ENCODE measurements at places on chromosomes 12 and 14.
A peak's percentile ranks its signal among the peaks of the same experiment; 100 is the strongest.

DNA sequence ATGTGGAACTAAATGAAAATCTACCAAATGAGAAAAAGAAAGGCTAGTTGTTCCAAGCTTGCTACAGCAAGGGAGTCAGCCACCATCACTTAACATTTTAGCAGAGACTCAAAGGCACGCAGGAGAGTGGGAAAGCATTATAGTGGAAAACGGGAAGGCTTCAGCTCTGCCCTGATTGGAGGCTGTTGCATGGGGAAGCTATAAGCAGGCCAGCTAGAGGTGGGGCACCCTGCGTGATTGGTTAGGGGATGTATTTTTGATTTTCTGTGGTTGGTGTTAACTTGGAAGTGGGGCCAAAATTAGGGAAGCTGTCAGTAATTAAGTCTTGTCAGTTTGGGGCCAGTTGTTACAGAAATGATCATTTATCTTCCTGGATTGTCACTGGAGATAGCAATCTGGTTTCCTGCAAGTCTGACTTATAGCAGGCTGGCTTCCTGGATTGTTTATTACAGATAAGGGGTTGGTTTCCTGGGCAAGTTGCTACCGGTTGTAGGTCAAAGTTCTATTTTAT is 93.9 kb downstream of the FAR2 start:
- DNase-seq: no peak

DNA sequence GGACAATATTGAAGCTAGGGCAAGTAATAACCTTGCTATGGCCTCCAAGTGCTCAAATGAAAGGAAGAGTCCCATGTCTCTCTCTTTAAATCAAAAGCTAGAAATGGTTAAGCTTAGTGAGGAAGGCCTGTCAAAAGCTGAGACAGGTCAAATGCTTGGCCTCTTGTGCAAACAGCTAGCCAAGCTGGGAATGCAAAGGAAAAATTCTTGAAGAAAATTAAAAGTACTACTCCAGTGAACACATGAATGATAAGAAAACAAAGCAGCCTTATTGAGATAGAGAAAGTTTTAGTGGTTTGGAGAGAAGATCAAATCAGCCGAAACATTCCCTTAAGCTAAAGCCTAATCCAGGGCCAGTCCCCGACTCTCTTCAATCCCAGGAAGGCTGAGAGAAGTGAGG is 84.1 kb upstream of the PLEKHA5 start:
- DNase-seq: no peak

GRCh38 chr12:76762601-76762980 is 1.3 kb upstream of the ZDHHC17 start:
- peak; percentile 23 for DNase-seq

DNA sequence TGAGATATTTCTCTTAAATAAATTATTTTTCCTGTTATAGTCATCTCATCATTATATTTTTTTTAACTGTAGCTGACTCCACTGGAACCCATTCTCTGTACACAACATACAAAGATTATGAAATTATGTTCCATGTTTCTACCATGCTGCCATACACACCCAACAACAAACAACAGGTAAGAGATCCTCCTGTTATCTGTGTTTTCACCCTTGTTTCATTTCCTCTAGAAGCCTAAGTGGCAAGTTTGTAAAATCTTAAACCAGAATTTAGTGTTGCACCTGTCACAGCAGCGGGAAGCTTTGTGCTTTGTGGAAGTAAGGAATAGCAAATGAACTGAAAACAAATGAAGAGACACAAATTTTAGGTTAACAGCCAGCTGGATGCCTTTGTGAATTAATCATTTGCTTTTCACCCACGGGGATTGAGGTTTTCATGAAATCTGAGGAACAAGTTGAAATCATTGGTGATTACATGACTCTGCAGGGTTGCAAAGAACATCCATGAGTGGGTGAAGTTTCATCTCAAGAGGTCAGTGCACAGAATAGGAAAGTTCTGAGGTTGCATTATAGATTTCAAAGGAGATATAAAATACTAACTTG is 273.9 kb upstream of the RGS6 start:
- no peak for DNase-seq

GRCh38 chr12:89889062-89889461 is 180.4 kb upstream of the ATP2B1 start:
- DNase-seq: no peak

DNA sequence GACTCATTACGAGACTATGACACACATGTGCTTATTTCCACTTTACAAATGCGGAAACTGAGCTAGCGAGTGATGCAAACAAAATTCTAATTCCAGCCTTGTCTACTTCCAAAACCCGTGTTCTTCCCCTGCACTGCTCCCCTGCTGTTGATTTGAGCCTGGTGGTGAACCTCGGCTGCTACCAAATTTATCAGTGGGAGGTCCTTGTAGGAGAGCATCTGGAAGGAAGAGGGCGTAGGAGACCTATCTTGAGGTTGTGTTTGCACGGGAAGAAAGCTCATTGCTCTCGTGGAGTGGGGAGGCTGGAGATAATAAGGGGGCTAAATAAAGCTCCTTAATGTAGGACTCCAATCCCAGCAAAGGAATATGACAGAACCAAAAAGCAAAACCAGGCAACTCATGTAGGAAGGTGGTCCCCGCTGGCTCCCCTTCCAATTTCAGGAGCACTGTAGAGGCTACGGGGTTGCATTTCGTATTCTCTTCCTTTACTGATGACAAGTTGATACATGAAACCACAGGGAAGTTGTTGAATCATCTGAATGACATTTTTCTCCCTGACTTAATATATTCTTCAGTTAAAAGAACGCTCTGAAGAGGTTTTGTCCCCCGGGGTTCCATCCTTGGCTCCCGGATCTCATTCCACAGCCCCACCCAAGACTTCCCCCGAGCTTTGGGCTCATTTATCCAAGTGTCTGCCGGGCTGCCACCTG is 52.6 kb downstream of the FZD10 start:
- DNase-seq: no peak

GRCh38 chr12:1830981-1831963 is 10.9 kb downstream of the LRTM2 start:
- no peak for DNase-seq

DNA sequence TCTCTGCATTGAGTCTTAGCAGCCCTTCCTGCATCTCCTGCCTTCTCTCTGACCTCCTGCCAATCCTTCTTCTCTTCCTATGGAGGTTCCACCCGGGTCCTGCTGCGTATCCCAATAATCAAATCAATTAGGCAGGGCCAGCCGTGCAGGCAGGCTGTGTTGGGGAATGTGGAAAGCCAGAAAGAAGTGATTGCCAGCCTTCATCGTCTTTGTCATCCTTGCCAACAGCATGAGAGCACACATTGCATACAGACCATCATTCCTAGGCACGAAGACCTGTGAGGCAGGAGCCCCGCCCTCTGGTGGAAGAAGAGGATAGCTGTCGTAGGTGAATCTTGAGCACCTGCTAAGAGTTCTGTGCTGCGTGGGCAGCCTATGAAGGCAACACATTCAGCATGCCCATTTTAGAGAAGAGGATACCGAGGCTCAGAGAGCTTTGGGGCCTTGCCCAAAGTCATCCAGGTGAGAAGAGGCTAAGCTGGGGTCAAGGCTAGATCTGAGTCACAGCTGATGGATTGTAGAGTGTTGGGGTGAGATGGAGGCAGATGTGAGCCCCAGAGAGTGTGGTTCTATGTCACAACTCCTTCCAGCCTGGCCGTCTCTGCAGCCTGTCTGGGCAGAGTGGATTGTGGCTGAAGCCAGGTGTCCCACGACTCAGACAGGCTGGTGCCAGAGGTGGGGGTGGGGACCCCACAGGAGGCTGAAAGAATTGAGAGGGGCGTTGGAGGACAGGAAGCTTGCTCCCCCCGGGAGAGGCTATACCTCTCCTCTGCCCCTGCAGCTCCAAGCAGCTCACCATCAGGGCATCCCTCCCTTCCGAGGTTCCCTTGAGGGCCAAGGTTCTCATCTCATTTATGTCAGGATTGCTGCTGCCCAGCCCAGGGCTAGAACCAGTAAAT is 12.7 kb downstream of the C14orf132 start:
- no peak for DNase-seq

DNA sequence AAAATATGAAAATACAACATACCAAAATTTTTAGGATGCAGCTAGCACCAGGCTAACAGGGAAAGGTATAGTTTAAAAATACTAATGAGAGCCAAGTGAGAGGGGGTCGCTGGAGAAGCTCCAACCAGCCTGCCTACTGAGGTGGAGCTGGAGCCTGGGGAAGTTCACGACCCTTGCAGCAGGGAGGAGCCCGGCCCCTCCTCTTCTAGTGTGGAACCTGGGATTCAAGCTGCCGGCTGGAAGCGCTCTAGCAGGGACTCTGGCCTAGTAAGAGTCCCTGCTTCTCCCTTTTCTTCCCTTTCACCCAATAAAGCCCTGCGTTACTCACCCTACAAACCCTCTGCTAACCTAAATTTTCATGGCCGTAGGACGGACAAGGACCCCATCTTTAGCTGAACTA is 5.0 kb upstream of the KCNK13 start:
- DNase-seq: no peak

DNA sequence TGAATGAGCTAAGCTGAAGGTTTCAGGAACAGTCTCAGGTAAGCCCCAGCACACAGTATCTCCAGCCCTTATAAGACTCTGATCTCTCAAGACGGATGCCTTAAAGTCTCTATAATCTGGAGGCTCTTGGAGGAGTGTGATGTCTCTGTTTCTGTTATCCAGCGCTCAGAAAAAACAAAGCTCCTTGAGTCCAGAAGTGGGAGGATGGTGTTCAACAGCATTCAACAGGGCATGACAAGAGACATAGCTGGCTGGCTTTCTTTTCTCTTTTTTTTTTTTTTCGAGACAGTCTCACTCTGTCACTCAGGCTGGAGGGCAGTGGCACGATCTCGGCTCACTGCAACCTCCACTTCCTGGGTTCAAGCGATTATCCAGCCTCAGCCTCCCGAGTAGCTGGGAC is 31.6 kb upstream of the TESC start:
- no peak for DNase-seq

- no peak for DNase-seq
Observed at GRCh38 chr12:46468160-46468559, 95.6 kb upstream of the SLC38A2 start.

DNA sequence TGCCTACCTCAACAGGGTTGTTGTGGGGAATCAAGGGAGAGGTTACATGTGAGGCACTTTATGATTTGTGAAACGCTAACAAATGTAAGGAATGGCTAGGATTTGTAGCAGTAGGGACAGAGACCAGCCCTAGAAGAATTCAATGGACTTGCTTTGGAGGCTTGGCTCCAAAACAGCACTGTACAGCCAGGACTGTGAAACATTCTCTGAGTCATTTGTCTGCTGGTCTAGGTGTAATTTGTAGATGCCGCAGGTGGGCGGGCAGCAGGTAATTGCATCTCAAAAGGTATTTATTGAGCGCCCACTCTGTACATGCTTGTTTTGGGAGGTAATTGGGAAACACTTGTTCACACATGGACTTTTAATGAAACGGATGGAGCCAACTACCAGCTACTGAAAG is 11.4 kb downstream of the SLC7A8 start:
- DNase-seq: no peak

DNA sequence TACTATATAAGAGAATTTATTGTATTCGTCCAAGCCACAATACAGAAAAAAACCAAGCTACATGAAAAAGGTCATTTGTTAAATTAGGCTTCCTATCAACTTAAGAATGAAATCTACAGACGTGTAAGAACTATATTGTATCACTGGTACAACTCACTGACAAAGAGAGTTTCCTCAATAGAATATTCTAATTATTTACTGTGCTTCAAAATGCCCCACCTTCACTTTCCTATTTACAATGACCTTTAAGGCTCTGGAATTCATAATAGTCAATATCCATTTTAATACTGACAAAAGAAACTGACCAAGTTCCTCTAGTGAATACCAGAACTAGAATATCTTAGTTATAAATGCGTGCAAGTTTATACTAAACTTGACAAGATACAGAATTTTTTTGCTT is 55.9 kb downstream of the C2CD5 start:
- no peak for DNase-seq

DNA sequence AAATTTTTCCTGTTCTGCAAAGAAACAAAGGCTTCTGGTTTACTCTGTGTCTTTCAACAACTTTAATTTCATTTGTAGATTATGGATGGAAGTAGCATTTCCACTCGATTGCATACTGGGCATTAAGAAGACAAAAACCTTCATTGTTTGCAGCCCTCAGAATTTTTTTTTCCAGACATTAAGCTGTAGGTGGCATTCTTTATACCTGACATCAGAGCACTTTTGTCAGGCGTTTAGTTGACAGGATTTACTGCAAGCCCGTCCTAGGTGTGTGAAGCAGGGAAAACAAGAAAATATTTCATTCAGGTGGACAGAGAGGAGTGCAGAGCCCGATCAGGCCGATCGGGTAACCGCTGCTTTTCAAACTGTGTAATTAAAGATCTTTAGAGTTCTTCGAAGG is 107.5 kb downstream of the TMEM260 start:
- no peak for DNase-seq

DNA sequence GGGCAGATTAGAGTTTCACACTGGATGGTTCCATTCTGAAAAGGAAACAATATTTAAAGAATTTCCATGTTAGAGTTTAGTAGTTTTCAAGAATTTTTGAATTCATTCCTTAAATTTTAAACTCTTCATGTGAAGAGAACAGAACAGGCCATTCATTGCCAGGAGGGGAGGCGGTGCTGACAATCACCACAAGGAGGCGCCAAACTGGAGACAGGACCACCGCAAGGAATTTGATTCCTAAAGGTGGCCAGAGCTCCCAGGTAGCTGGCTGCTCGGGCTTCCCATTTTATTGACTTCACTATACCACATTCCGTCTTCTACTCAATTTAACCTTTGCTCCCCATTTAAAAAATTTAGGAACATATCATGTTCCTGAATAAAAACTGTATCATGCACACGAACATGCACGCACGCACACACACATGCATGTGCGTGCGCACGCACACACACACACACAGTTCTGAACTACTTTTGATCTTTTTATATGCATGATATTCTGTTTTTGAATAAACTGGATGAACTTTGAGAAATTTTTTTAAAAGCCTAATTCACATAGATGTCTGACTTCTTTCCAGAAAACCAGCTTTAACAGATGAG is 101.2 kb downstream of the NELL2 start:
- DNase-seq: no peak

- DNase-seq: no peak
Observed at GRCh38 chr14:103155010-103155409, 31.7 kb downstream of the TNFAIP2 start.

GRCh38 chr14:93262446-93262845 is 55.4 kb downstream of the UBR7 start:
- DNase-seq: no peak

All from NCI-H2227 treated with DMSO at 0.1 percent for 48 hours (cell line).